GM06990 (cell line): ENCODE measurements at places on chromosomes 1 and 21.

DNA sequence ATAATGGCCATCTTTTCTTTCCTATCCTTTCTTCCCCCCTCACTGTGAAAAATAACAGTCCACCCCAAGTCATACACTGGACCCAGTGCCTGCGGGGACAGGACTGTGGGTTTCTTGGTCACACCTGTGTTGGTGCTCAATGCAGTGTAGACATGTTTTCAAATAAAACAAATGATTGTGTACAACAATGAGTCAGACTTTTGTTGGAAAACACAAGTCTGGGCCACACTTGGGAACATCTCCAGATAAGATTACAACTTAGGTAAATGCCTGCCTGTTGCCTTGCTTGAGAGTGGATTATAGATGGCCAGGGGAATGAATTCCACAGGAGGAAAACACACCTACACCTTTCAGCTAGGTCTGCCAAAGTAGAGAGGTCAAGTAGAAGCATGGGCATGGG, 34.1 kb downstream of the PDPN start:
- DNase-seq: no peak

- no peak for DNase-seq
Measured at GRCh38 chr1:201026836-201027235, 3.3 kb upstream of the KIF21B start.

- no peak for DNase-seq
Measured at GRCh38 chr1:245605480-245606156, 450.8 kb downstream of the KIF26B start.

GRCh38 chr1:161244888-161245287, 6.9 kb upstream of the NR1I3 start:
- no peak for DNase-seq

DNA sequence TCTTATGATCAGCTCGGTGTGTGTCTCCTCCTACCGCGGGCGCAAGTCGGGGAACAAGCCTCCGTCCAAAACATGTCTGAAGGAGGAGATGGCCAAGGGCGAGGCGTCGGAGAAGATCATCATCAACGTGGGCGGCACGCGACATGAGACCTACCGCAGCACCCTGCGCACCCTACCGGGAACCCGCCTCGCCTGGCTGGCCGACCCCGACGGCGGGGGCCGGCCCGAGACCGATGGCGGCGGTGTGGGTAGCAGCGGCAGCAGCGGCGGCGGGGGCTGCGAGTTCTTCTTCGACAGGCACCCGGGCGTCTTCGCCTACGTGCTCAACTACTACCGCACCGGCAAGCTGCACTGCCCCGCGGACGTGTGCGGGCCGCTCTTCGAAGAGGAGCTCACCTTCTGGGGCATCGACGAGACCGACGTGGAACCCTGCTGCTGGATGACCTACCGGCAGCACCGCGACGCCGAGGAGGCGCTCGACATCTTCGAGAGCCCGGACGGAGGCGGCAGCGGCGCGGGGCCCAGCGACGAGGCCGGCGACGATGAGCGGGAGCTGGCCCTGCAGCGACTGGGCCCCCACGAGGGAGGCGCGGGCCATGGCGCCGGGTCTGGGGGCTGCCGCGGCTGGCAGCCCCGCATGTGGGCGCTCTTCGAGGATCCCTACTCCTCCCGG, 1.5 kb downstream of the KCNC4 start:
- DNase-seq: no peak

DNA sequence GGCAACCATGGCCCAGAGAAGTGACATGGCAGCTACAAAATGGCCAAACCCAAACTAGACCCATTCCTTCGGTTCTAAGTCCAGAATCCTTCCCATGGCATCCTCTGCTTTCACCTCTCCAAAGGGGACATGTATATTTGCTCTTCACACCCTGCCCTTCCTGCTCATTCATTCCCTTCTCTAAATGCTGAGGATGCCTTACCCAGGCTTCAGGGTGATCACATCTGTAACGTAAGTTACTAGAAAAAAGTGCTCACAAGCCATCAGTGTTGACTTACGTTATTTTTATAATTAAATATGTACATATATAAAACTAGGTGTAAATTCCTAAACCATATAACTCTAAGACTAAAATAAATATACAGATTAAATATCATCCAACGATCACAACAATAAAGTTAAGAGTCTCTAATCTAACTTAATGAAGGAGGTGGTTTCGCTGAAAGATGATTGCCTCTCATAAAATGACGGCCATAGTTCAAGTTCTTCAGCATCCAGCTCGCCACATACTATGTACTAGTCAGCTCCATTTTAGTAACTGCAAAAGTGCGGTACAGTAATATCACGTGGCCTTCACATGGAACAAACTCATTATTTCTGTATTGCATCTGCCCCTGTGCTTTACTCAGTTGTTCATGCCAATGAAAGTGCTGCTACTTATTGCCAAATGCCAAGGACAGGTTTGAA, 74.6 kb downstream of the TENT5C start:
- DNase-seq: no peak

GRCh38 chr21:36608897-36609225, 90.1 kb upstream of the SIM2 start:
- DNase-seq: no peak

GRCh38 chr1:53376742-53377437, 49.0 kb upstream of the LRP8 start:
- no peak for DNase-seq

DNA sequence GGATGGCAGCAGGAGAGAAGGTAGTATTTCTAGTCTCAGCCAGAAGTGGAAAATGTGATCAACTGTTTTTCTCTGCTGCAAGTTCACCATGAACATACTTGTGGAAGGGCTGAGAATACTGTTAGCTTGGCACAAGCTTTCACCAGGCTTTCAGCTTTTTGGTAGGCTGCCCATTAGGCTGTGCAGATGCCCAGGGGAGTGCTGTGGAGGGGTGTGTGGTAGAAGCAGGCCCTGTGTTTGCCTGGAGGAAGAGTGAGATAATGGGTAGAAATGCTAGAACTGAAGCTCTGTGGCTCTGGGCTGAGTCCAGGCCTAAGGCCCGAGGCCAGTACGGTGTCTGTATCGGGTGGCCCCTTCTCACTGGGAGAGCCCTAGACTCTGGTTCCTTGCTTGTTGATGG, 9.8 kb downstream of the DNAJC6 start:
- no peak for DNase-seq

GRCh38 chr1:195894411-195894810, 713.8 kb downstream of the KCNT2 start:
- DNase-seq: no peak

GRCh38 chr1:6007318-6008083, 15.3 kb upstream of the NPHP4 start:
- DNase-seq: no peak

DNA sequence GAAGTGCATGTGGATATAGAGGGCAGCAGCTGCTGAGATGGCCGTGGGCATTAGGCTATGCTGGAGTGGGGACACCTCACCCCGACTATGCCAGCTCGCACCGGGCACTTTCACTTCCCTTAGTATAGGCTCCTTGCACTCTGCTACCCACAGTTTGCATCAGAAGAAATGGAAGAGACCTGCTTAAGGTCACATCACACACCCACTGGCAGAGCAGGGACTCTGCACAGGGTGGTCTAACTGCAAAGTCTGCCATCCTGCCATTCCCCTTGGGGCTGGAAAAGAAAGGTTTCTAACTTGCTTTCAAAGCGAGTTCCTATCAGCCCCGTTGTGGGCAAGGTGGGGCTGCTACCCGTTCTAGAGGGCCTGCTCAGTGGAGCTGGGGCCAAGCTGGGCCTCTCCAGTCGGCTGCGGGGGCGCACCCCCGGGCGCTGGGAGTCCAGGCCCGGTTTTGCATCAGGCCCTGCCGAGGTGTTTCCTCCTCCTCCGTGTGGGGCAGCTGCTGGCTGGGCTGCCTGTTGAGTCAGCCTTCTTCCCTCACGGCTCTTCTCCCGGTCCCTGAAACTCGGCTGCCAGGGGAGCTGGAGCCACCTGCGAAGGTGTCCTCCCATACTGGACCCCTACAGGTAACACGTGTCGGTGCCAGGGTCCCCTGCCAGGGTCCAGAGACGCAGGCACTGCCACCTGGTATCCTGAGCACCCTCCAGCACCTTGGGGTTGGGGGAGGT, at the start of gene SYTL1:
Gene SYTL1, plus strand, starts transcription at position 498 of the 728 bp plus-strand sequence. CDS start 3,313 bp downstream, outside the sequence.
- DNase-seq: peak; percentile 84

GRCh38 chr1:228887960-228888359, 152.7 kb downstream of the RHOU start:
- DNase-seq: no peak

DNA sequence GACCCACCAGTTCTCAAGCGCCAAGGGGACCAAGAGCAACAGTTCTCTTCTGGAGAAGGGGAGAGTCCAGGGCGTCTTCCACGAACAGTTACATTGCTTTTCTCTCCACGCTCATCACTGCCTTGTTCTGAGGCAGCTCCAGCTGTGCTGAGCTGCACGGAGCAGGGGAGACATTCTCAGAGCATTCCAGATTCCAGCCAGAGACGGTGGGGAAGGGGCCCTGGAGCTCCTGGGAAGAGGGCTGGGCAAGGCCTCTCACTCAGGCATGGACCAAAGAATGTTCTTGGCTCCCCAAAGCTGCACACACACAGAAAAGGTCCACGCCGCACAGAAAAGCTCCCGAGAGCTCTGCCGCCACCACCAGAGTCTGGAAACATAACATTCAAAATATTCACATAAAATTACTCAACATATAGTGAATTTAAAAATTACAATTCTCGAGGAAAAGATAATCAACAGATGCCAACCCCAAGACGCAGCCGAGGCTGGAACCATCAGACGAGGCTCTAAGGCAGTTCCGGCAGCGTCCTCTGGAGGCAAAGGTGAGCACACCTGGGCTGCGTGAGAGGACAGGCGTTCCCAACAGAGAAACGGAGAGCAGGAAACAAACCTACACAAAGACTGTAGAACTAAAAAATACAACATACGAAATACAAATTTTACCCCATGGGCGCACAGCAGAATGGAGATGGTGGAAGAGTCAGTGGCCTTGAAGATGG, 40.5 kb downstream of the UBE2G2 start:
- no peak for DNase-seq

GRCh38 chr1:80445033-80445432, 1355.7 kb upstream of the ADGRL2 start:
- DNase-seq: no peak

DNA sequence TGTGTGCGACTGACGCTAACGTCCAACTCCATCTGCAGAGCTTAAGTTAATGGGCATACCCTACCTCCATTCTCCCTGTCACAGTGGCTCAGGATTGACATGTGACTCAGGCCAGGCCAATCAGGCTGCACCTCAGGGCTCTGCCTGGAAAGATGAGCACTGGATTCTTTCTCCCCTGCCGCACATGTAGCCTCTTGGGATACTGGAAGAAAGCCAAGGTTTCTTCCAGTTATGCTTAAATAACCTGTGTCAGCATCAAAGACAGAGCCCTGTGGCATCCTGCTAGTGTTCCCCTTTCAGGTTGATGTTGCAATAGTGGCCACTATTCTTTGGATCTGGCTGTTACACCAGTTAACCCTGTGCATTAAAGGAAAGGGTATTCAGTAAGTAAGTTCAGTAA, 55.0 kb upstream of the SYT6 start:
- no peak for DNase-seq
